ENCODE measurements at places on chromosomes 13 and 19.
A peak's percentile ranks its signal among the peaks of the same experiment; 100 is the strongest.

GRCh38 chr13:32311188-32311897, 3.8 kb downstream of the ZAR1L start:
- DNase-seq, result no peak

- peak; percentile 100 for DNase-seq
Measured at GRCh38 chr19:2950286-2951124, 5.7 kb upstream of the ZNF77 start.

GRCh38 chr13:73450583-73450982, 391.8 kb downstream of the KLF5 start:
- DNase-seq, result no peak

DNA sequence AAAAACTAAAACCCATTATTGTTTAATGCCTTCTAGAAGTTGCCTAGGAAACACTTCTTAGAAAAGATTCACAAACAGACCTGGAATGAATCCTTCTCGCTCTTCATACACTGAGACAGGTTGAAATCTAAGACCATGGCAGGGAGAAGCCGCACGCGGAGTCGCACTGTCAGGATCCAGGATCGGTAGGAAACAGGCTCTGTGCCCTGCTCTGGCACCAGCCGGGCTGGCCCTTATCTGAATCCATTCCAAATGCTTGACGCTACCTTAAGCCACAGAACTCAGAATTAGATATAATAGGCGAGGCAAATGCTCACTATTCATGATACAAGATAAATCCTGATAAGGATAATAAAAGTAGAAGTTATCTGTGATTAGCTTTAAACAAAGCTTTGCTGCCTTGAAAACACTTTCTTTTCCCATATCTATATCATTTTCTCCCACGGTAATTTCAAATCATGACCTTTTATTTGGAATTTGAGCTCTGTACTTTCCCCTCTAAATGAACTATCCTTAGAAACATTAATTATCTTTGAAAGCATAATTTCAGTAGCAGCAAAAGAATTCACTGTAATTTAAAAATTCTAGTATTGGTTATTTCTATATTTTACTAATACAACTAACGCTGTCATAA, 385.6 kb downstream of the IRS2 start:
- DNase-seq, result no peak

- peak; percentile 34 for DNase-seq
Measured at GRCh38 chr19:42281827-42282762, 13.0 kb downstream of the CIC start.

DNA sequence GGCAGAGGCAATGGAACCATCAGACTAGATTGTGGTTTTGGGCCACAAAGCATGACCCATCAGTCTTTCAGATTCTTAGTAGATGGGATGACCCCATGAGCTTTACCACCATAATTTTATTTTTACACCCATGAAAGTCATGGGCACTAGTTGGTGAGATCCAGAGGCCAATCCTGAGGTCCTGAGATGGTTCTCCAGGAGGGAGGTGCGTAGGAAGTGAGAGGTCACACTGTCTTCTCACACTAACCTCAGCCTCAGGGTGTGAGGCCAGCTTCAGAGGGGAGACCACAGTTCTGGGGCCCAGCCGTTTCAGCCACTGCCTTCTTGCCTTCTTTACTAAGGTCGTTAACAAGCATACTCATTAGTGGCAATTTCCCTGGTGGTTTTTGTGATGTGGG, 106.4 kb downstream of the AKAP11 start:
- no peak for DNase-seq

Data from body of pancreas (tissue), 4 donors.